ENCODE measurements at places on chromosomes 5 and 9.

DNA sequence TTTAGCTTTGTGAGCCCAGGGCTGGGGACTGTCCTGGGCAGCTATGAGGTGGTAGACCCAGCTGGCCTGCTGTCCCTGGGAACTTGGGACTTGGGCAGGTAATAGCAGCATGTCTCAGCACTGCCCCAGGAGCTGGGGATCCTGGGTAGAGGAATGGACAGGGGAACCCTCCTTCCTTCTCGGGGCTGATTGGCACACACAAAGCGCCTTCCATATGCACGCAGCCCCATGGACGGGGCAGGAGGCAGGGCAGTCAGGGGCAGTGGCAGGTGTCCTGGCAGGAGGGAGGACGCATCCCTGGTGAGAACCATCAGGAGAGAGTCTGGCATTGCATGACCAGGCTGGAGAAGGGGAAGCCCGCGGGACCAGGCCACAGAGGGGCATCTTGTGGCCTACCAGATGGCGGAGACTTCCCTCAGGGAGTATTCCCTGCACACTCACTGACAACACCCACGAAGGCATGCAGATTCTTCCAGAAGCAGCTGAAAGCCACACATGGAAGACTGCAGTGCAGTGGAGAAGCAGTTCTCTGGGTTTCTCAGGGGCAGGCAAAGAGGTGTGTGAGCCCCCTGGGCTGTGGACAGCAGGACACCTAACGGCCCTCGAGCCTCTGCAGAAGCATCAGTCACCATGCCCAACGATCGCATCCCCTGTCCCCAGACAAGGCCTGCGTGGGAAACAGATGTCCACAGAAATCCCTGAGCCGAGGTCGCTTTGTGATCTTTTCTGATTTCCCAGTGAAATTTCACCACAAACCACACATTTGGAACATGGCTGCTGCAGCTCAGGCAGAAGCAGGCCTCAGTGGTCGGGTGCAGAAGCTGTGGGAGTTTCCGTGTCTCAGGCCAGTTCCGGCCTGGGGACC is 7.0 kb upstream of the NKD2 start:
- no peak for DNase-seq

GRCh38 chr9:104780796-104781395 is 17.0 kb downstream of the NIPSNAP3B start:
- DNase-seq: no peak

- peak; percentile 95 for DNase-seq
These were observed at the start of gene ZNF354B for GRCh38 chr5:178859625-178860521. Gene ZNF354B (plus strand): TSS chr5:178859953. CDS start chr5:178861048, 1,095 bp downstream.

DNA sequence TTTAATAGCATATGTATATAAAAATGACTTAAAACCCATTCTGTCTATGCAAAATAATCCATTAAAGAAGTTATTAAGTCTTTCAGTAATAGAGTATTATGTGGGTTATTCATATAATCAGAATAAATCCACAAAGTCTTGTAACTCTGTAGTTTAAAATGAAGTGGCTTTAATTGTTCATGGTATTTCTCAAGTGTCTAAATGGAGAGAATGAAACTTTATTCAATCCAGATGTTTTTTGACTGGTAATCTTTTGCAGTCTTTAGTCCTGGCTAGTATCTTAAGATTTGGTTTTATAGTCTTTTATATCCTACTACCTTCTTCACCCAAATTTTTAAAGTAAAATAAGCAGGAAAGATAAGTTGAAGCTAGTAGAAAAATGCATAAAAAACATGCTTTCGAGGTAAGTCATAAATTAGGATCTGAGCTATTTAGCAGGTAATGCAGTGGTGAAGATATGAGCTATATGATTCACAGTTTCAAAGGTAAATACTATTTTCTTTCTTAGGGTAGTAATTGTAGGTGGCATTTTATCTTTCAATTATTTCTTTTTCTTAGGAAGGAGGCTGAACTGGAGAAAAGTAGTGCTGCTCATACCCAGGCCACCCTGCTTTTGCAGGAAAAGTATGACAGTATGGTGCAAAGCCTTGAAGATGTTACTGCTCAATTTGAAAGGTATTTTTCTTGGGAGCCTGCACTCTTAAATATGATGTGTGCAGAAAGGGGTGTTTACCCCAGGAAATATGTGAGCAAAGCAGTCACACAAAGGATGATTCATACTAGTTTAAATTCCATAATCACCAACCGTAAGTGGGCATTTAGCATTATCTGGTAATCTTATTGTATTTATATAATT is 17.9 kb downstream of the HMMR start:
- no peak for DNase-seq

DNA sequence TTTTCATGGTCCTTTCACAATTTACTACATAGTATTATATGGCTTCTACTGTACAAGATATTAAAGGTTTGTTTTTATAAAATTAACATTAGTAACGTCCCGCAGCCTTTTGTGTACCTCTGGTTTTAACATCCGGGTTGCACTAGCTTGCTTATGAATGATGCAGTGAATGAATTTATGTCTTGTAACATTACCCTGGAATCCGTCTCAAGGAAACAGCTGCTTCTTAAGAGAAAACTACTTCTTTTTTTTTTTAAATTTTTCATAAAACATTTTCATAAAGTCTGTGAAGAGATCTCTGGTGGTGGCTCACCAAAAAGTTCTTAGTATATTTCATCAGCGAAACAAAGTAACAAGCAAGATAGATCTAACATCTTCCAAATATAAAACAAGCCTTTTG is 23.6 kb downstream of the MARCHF3 start:
- no peak for DNase-seq

- DNase-seq: no peak
These were observed 86.3 kb downstream of the S1PR3 start for GRCh38 chr9:89077519-89077918.

GRCh38 chr5:31890046-31890445 is 251.1 kb downstream of the PDZD2 start:
- DNase-seq: no peak

DNA sequence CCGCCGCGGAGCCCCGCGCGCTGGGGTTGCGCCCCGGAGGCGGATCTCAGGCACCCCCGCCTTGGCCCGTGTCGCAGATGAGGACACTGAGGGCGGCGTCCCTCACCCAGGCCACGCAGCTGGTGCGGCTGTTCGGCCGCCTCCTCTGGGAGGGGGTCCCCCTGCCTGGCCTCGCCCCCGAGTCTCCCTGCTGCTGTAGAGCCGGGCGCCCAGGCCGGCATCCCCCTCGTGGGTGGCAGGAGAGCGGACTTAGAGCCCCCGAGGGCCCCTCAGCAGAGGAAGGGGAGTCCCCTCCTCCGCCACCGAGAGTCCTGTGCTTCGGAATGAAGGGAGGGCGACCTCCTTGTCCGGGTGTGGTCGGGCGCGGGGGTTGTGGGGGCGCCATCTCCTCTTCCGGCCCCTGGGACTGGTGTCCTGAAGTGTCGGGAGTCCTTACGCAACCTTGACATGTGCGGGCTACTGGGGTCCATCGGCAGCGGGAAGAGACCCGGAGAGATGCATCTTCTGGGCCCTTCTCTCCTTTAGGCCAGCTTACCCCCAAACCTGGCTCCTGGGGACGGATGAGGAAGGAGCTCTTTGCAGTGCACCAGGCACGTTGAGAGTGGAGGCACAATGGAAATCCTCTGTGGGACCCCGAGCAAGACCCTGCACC is 11.7 kb upstream of the EXOSC2 start:
- DNase-seq: peak; percentile 69

DNA sequence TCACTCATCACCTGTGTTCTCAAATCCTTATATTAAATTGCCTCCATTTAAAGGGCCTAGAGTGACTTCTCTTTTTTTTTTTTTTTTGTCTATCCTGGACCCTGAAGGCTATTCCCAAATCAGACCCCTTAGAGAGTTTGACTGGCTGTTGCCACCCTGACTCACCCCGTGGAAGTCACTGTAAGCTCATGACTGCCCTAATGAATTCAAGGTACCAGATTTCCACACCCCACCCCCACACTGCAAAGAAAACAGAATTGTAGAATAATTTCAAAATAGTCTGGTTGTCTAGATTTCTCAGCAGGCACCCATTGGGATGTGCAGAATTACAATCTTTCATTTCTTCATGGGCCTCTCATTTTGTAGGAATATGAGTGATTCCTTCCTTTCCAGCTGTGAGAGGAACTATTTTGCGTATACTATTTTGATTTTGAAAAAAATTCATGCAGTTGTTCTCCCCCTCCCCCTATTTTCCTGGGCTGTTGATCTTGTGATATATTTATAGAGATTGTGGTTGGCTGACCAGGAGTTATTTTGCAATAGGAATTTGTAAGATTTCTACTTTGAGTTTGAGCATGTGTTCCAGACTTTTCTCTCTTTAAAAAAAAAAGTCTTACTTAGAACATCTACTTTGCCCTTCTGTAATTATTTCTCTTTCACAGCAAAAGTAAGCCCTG is 79.1 kb downstream of the ZNF618 start:
- no peak for DNase-seq

DNA sequence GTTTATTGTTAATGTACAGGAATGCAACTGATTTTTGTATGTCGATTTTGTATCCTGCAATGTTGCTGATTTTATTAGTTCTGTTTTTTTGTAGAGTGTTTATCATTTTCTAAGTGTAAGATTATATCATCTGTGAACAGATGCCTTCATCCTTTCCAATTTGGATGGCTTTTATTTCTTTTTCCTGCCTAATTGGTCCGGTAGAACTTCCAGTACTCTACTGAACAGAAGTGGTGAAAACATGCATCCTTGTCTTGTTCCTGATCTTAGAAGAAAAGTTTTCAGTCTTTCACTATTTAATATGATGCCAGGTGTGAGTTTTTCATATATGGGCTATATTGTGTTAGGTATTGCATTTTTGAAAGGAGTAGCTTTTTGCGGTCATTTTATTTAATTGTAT is 42.5 kb upstream of the ZFR start:
- no peak for DNase-seq

GRCh38 chr5:102600964-102601363 is 102.2 kb upstream of the SLCO6A1 start:
- DNase-seq: no peak

- no peak for DNase-seq
These were observed 1.8 kb upstream of the JAKMIP2 start for GRCh38 chr5:147784146-147784987.

DNA sequence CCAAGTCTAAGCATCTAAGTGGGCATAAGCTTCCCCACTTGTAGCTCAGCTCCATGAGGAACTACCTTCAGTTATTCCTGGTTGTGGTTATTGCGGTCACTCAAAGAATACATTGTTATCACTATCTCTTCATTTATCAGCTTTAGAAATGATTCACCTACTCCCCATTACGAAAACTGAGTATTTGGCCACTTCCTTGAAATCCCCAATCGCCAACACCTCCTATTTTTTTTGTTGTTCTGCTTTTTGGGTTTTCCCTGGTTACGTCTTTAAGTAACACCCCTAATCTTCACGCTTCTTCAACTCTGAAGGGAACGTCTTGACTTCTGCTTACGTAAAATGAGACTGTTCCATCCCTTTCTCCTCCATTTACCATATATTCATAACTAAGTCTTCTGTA is 20.7 kb downstream of the MAPK9 start:
- no peak for DNase-seq

DNA sequence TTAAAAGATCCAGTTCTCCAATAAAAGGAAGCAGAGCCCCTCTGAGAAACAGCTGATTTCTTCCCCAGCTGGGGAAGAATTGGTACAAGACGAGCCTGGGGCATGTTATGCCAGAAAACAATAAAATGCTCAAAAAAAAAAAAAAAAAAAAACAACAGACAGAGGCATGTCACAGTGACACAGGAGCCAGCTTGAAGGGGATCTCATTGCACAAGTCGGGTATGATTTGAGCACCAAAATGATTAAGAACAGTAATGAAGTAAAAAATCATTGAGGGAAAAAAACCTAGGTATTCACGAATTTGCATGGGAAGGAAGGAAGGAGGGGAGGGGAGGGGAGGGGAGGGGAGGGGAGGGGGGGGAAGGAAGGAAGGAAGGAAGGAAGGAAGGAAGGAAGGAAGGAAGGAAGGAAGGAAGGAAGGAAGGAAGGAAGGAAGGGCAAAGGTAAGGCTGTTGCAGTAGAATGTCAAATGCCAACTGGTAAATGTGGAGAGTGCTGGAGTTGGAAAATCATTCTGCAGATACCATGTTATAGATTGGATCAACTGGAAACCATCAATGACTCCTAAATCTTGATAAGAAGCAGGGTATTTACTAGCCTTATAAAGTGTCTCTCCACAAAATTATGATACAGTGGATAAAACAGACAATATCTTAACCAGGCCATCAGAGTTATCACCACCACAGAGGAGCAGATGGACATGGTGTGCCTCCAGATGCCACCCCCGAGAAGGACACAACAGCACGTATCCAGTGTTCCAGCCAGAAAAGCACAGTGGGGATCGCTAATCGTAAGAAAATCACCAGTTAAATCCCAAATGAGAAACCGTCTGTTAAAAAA is 7.2 kb downstream of the GNA14 start:
- no peak for DNase-seq

DNA sequence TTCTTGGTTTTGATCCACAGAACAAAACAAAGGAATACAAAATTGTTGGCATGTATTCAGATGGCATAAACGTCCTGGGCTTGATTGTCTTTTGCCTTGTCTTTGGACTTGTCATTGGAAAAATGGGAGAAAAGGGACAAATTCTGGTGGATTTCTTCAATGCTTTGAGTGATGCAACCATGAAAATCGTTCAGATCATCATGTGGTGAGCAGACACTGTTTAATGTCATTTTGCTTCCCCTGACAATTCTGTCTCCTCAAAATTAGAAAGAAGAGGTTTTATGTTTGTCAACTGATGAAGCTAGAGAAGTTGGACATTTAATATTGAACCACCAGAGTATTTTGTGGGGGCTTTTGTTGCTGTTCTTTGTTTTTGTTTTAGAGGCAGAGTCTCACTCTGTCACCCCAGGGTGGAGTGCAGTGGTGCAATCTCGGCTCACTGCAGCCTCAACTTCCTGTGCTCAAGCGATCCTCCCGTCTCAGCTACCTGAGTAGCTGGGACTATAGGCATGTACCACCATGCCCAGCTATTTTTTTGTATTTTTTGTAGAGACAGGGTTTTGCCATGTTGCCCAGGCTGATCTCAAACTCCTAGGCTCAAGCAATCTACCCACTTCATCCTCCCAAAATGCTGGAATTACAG is 82.0 kb downstream of the SLC1A1 start:
- no peak for DNase-seq

GRCh38 chr5:169781420-169782345 is 144.6 kb downstream of the DOCK2 start:
- DNase-seq: no peak

DNA sequence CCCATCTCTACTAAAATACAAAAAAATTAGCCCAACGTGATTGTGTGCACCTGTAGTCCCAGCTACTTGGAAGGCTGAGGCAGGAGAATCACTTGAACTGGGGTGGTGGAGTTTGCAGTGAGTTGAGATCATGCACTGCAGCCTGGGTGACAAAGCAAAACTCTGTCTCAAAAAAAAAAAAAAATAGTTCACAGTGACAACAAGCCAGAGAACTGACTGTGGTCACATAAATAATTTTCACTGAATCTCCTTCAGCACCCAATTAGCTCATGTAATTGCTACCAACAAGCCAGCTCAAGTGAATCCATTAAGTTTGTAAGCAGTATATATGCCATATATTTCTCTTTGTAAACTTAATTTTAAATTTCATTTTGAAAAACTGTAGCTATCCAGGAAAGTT is 14.5 kb upstream of the AFAP1L1 start:
- DNase-seq: no peak

Measured in Right ventricle myocardium inferior (tissue), 1 donor.